Thoracic aorta endothelial cell (primary cell): ENCODE measurements at places on chromosomes 1 and 21. TPM values are rescaled to one million over a fixed set of nuclear protein-coding genes. Genes with fewer than 3 reads are reported as not detected.

Gene RHOU
- 0.53 and 1.1 TPM in 2 replicates for total RNA-seq

Gene KRTAP10-9
- total RNA-seq, result not detected in 2 replicates

Gene IFFO2
- 39.6 and 44.1 TPM in 2 replicates for total RNA-seq

Gene C1orf115
- total RNA-seq, result 23.3 and 25.0 TPM in 2 replicates

Gene STX12
- total RNA-seq, result 138 and 152 TPM in 2 replicates

Gene NHLH1
- 0.13 TPM in 1 of 2 replicates, not detected in the other for total RNA-seq

Gene TNFRSF9
- 0.13 and 0.72 TPM in 2 replicates for total RNA-seq

Gene OR2L8
- total RNA-seq, result not detected in 2 replicates

Gene NR5A2
- total RNA-seq, result 11.3 and 27.8 TPM in 2 replicates

Gene DIO1
- total RNA-seq, result not detected in 2 replicates

Gene EPHX1
- 17.2 and 19.7 TPM in 2 replicates for total RNA-seq

Gene CENPS
- total RNA-seq, result 16.6 and 17.6 TPM in 2 replicates

Gene MX2
- 0.13 and 0.50 TPM in 2 replicates for total RNA-seq

Gene NADK
- total RNA-seq, result 64.9 and 70.7 TPM in 2 replicates

Gene AHDC1
- 8.9 and 12.2 TPM in 2 replicates for total RNA-seq

Gene PTPN22
- 6.0 and 15.8 TPM in 2 replicates for total RNA-seq

Gene KPRP
- total RNA-seq, result not detected in 2 replicates

Gene TENT5C
- 0.13 and 0.14 TPM in 2 replicates for total RNA-seq

Gene TNFAIP8L2
- not detected in 2 replicates for total RNA-seq

Gene CRYBG2
- total RNA-seq, result not detected in 2 replicates

Gene CASZ1
- total RNA-seq, result 1.2 and 3.7 TPM in 2 replicates

Gene ALX3
- total RNA-seq, result not detected in 2 replicates

Gene FMO4
- total RNA-seq, result 0.65 and 0.80 TPM in 2 replicates

Gene OPRD1
- not detected in 2 replicates for total RNA-seq

Gene LAPTM5
- total RNA-seq, result 36.0 and 36.3 TPM in 2 replicates

Gene TFF2
- total RNA-seq, result not detected in 2 replicates

Gene CACNA1S
- not detected in 2 replicates for total RNA-seq

Gene AZIN2
- 1.2 and 1.4 TPM in 2 replicates for total RNA-seq

Gene ACTL8
- not detected in 2 replicates for total RNA-seq

Gene KLF17
- total RNA-seq, result not detected in 2 replicates

Gene C1QB
- total RNA-seq, result not detected in 2 replicates

Gene TRIM63
- not detected in 2 replicates for total RNA-seq

Gene PTPRF
- total RNA-seq, result 139 and 161 TPM in 2 replicates

Gene NR0B2
- total RNA-seq, result not detected in 2 replicates

Gene VWA1
- 1.3 and 2.9 TPM in 2 replicates for total RNA-seq

Gene KCNC4
- total RNA-seq, result 8.8 and 13.6 TPM in 2 replicates

Gene SV2A
- total RNA-seq, result 0.66 and 2.9 TPM in 2 replicates

Gene OR14K1
- not detected in 2 replicates for total RNA-seq

Gene THEM5
- total RNA-seq, result not detected in 2 replicates

Gene VPS45
- total RNA-seq, result 35.4 and 42.6 TPM in 2 replicates

Gene TMPRSS15
- not detected in 2 replicates for total RNA-seq

Gene ADAMTSL4
- total RNA-seq, result 0.27 and 0.86 TPM in 2 replicates

Gene ARHGEF11
- 24.1 and 28.4 TPM in 2 replicates for total RNA-seq

Gene ST6GALNAC3
- 39.0 and 62.1 TPM in 2 replicates for total RNA-seq

Gene VCAM1
- 7.1 and 10.4 TPM in 2 replicates for total RNA-seq
